Activated CD8-positive, alpha-beta memory T cell treated with anti-CD3 and anti-CD28 coated beads for 1 hour (primary cell): ENCODE measurements at places on chromosomes 2 and 18.

DNA sequence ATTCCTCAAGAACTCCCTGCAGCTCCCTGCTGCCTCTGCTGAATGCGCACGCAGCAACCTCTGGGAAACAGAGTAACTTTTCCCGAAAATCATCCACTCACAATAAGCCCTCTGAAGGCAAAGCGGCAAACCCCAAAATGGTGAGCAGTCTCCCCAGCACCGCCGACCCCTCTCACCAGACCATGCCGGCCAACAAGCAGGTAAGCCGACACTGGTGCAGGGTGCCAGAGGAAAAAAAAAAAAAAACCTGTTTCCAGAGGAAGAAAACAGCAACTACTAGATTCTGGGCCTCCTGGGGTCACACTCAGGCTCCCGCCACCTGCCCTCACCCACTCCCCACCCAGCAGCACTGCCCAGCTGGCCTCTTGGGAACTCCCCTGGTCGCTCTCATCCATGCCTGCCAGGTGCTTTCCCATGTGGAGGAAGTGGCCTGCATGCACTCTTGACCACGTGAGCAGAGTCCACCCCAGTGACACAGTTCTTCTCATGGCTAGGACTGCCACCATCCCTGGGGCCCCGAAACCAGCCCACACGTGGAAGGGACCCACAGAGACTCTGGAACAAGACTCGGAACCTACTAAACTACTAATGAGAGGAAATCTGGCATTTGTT is 36.9 kb downstream of the KCTD18 start:
- no peak for DNase-seq

DNA sequence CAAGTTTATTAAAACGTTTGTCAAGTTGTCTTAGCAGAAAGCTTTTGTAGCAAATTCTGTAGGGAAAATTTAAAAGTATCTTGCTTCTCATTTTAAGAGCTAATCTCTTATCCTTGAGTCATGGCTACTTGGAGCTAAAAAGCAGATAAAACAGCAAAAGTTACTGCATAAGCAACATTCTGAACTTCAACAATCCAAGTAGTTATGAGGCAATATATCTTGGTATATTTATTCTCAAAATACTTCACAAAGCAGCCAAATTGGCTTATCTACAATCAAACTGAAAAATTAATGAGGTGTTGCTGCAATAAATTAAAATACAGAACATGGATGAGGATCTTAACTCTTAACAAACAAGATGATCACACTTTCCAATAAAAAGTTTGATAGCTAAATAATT is 306.5 kb downstream of the PIEZO2 start:
- DNase-seq: no peak

DNA sequence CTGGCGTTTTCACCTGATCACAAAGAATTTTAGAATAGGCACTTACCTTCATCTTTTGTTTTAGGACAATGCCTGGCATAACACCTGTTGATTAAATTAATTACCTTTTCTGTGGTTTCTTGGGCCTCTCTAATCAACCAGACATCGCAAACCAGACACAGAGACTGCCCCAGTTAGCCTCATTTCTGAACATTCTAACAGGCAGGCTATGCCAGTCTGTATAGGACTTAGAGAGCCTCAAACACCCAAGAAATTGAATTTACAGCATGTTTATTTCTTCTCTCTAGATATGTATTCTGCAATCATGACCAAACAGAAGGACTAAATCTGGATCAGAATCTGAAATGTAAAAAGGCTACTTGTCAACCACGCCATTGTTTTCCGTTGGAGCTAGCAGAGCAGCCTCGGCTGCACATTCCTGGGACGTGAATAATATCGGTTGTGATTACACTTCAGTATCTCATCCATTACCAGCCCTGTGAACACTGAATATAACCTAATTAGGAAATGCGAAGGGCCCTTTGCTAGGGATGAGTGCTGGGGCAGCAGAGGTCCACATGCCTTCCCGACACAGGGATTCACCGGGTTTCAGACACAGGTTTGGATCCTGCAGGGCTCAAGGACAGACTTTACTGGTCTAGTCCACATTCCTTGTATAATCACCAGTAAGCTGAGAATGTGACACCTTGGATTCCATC is 17.5 kb upstream of the CDC42EP3 start:
- DNase-seq: no peak

DNA sequence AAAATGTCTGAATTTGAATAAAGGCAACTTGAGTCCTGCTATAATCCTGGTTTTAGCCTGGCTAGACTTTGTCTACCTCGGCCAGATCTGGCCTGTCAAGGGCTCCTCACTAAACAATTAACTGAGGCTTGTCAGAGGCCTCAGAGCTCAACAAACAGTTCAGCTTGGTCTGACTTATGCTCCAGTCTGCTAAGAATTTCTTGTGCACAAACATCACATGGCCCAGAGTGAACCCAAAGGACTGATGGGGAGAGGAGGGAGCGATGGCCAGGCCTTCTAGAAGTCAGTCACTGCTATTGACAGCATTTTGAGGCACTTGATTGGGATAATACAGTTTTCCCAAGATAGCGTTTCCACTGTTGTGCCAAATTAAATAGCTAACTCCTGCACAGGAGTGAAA is 555.1 kb upstream of the ID2 start:
- DNase-seq: no peak

GRCh38 chr2:3465844-3466481 is 53.4 kb downstream of the ADI1 start:
- no peak for DNase-seq

DNA sequence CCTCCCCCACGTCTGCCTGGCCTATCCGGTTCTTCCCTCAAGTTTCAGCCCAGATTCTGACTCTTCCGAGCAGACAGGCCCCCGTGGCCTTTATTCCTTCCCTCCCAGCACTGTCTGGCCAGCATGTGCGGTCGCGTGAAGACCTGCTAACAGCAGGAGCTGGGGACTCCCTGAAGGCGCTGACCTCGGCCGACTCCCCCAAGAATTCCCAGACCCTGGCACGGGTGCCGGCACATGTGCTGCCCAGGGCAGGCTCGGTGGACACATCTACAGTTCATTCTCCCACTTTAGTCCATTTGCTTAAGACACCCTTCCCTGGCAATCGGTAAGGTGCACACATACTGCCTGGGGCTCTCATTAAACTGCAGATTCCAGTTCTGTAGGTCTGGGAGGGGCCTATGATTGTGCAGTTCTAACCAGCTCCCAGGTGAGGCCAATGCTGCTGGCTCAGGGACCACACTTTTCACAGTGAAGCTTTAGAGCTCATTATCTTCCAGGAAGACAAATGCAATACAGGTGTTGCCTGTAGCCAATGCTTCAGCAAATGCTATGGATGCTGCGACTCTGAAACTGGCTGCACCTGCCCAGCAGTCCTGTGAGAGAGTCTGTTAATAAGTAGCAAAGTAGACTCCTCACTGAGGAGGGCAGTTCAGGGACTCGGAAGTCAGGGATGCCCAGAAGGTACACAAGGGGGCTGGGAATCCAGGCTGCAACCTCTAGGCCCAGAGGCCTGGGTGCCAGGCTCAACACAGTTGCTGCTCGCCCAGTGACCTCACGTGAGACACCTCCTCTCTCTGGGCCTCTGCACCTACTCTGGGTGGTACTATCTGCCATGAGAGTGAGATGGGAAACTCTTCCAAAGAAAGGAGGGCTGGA is 45.4 kb upstream of the TAF1B start:
- DNase-seq: no peak

- DNase-seq: no peak
These were observed 422.7 kb upstream of the CDH20 start for GRCh38 chr18:60910534-60910933.

DNA sequence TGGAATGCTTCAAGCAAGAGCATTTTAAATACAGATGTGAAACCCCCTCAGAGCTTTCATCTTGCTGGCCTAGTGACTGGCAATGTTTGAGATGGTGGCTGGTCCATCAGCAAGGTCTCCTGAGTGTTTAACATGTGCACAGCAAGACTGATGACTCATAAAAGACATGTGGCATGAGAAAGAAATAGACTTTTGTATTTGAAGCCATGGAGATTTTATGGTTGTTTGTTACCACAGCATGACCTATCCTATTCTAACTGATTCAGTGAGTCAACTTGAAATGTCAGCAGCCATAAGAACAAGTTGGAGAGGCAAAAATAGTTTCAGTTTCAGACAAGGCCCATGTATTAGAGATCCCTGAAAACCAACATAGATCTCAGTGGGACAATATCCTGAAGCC is 154.7 kb upstream of the LYPD1 start:
- DNase-seq: no peak

DNA sequence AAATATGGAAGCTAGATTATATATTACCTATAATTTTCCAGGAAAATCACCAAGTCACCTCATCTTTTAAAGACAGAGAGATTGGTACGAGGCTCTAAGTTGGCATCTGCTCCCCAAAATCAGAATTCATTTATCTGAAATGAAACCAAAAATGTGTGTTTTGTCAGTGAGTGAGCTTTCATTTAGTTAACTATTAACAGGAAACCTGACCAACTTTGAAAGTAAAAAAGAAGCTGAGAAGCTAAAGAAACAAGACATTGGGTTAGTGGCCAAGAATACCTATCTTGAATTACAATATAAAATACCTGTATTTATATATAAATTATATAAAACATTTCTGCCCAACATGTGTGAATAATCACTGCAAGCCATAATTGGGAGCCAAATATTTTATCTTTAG is 1.9 kb downstream of the MPPE1 start:
- DNase-seq: no peak

GRCh38 chr18:78364388-78364960 is 615.1 kb upstream of the SALL3 start:
- DNase-seq: no peak

GRCh38 chr2:232887171-232887850 is 17.2 kb downstream of the SNORC start:
- no peak for DNase-seq

GRCh38 chr2:136407952-136408318 is 290.0 kb upstream of the CXCR4 start:
- DNase-seq: no peak
